ENCODE measurements at places on chromosomes 12 and 14.

- no peak for DNase-seq
Observed at GRCh38 chr12:43102546-43103264, 449.3 kb downstream of the ADAMTS20 start.

- DNase-seq = no peak
Observed at GRCh38 chr12:82746668-82747067, 60.0 kb downstream of the TMTC2 start.

DNA sequence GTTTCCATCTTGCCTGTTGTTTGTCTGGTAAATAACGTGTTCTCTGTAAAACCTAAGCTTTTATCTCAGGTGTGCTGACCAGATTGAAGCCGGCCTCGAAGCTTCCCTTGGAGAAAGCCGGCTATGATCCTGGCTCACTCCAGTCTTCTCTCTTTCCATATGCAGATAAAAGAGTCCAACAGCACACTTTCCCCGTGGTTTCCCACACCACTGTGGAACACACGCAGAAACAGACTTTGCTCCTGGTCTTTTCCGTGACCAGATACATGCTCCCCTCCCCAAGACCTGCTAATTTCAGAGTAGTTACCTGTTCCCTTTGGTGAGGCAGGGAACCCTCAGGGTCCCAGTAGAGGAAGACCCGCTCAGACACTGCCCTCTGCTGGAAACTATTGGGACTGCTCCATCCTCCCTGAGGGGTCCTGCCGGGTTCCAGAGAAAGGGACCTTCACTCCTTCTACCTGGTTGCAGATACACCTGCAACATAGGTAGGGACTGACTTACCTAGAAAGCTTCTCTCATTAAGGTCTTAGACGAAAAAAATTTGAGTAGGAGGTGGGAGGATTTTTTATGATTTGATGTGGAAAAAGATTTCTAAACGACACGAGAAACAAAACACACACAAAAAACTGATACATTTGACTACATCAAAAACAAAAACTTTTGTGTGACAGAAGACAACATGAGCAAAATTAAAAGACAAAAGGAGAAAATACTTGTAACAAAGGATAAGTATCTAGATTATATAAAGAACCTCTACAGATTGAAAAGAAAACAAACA lies 415.4 kb upstream of the CCDC196 start:
- DNase-seq = peak; percentile 42

DNA sequence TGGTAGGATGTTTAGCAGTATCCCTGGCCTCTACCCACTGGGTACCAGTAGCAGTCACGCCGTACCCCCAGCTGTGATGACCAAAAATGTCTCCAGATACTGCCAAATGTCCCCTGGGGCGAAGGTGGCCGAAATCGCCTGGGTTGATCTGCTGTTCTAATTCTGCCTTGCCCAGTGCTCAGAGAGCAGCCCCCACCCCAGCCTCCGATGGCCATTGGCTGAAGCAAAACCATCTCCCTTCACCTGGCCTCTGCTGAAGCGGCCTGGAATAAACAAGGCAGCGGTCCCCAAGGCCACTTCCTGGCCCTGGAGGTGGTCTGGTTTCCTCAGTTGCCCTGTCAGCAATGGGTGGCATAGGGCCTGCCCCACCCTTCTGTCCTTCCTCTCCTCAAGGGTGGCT lies 298.4 kb downstream of the CACNA1C start:
- DNase-seq = no peak

GRCh38 chr12:76142305-76142704 lies 57.8 kb upstream of the NAP1L1 start:
- no peak for DNase-seq

DNA sequence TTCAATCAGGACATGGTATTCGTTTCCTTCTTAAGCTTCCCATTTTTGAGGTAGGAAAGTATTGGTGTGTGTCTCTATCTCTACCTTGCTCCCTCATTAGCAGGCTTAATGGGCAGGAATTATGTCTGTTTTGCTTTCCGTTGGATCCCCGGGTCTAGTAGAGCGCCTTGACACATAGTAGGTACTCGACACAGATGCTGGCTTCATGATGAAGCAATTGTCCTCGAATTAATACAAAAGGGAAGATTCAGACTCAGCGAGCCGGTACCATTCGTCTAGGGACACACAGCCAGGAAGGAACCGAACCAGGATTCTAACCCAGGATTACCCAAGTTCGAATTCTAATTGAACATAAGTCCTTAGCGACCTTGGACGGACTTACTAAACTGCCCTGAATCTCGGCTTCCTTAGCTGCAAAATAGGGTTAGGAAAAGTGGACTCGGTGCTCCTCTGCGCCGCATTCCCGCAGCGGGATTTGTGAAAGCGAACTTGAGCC lies 496 bp upstream of the ISCU start:
- no peak for DNase-seq

- DNase-seq = no peak
Observed at GRCh38 chr12:63480186-63480585, 188.1 kb downstream of the DPY19L2 start.

DNA sequence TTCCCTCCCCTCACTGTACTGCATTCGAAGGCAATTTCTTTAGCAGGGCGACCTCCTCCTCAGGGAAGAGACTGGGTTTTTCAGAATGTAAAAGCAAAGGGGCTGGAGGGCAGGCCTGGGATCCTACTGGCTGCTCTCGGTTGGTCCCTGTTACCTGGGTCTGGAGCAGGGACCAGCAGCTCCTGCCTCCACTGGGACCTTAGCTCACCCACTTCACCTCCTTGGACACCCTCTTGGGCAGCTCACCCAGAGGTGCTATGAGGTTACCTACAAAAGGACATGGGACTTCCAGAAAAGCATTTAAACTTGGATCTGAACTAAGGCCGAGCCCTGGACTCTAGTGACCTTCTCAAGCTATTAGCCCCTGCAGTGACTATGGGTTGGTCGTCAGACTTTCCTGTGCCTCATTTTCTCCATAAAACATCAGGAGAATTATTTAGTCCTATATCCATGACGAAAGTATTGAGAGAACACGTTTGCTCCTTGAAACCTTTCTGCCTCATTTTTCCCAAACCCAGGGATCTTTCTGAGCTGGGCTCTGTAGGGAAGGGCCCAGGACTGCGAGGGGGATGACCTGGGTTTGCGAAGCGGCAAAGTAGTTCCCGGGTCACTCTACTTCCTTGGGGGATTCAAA lies 65.0 kb downstream of the FBXL14 start:
- no peak for DNase-seq

GRCh38 chr12:100579844-100580243 lies 6.4 kb downstream of the GAS2L3 start:
- DNase-seq = no peak

DNA sequence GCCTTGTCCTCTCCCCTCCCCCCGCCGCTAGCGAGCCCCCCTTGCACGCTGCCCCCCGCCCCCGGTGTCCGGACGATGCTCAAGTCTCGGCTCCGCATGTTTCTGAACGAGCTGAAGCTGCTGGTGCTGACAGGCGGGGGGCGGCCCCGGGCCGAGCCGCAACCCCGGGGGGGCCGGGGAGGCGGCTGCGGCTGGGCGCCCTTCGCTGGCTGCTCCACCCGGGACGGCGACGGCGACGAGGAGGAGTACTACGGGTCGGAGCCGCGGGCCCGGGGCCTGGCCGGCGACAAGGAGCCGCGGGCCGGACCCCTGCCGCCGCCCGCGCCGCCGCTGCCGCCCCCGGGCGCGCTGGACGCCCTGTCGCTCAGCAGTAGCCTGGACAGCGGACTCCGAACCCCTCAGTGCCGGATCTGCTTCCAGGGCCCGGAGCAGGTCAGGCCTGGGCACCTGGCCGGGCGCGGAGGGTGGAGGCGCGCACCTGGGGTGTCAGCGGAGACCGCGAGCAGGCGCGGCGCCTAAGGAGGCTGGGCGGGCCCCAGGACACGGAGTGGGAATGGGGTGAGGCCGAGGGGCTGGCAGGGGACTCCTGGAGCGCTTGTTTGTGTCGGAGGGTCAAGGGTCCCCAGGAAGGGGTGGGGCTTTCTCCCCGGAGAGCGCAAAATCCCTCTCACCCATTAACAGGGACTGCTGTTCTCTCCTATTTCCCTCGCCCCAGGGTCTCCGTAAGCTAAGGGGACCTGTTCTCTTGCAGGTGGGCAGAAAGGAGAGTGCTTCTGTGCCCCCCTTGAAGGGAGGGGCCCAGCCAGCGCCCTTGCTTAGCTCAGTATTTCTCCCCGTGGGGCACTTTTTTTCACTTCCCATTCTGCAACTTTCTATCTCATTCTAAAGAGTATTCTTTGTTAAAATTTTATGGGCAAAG lies 810 bp downstream of the MARCHF9 start:
- DNase-seq = no peak

DNA sequence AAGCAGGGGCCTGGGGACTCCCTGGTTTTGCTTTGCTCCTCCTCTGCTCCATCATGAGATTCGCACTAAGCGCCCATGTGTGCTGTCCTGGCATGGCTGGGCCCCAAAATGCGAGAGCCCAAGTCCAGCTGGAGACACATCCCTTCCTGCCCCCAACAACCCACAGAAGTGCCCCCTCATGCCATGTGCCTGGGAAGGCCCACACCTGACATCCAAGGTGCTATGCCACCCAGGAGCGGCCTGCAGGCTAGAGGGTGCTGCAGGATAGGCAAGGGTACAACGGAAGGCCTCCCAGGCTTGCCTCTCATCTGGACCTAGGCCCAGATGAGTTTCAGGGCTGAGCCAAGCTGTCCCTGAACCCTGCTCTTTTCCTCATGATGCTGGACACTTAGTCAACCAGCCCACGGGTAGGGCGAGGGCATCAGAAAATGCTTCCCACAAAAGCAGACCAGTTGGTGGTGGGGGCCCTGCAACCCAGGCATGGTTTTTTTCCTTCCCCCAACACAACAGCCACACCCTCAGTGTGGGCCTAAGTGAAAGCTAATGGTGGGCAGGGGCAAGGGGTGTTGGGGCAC lies 13.2 kb upstream of the KRT80 start:
- DNase-seq = no peak

DNA sequence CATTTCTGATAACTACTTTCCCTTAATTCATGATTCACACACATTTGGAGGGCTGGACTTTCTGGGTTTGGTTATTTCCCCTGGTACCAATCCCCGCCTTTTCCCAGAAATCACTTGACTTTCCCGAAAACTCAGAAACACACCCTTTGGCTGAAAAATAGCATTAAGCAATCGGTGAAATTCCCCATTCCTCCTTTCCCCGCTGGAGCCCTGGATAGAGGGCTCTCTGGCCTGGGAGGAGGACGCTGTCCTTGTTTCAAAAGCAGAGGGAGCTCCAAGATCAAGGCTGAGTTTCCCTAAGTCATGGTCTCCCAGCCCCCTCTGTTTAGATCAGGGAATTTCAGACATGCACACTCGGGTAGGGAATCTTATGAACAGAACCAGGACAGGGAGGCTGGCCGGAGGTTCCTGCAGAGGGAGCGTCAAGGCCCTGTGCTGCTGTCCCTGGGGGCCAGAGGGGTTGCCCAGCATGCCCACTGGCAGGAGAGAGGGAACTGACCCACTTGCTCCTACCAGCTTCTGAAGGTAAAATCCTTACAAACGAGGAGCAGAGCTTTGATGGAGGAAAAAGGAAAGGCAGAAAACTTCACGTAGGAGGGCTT lies at the start of gene C1S:
TSS of gene C1S (plus strand) at position 366 of the 602 bp plus-strand sequence. CDS start 1,195 bp downstream, outside the sequence.
- peak; percentile 99 for DNase-seq

DNA sequence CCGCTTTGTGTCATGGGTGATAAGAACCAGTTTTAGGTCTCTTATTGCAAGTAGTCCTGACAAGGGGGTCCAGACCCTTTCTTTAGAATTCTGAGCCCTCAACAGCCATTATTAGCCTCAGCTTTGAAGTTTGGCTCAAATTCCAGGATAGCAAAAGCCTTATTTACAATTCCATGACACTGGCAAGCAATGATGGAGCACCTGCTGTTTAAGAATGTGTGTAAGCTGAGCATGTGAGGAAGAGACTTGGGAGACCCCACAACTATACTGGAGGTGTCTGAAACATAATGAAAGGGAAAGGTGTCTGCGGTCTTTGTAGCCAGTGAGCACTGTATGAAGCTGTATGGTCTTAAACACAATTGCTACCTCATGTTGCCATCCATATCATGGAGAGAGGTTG lies 119.8 kb downstream of the TBX5 start:
- no peak for DNase-seq

GRCh38 chr12:84986586-84986985 lies 49.5 kb downstream of the TSPAN19 start:
- DNase-seq = no peak

GRCh38 chr12:54053003-54053750 lies 458 bp upstream of the HOXC4 start:
- no peak for DNase-seq

DNA sequence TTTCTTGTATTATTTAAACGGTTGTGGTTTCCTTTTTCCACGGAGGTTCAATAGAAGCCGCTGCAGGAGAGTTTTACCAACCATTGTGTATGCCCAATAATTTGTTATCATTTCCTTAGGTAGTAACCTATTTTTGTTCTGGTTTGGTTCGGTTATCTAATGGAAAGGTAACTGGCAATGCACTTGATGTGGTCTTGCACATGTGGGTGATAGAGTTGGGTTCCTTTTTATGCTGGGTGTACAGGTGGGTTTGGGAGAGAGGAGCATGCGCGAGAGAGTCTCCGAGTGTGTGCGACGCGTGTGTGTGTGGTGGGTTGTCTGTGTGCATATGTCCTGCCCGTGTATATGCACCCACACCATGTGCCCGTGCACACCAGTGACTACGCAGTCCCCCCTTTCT lies 102.7 kb upstream of the FKBP4 start:
- no peak for DNase-seq

- DNase-seq = no peak
Observed at GRCh38 chr14:106826833-106827369, 1300.5 kb downstream of the TMEM121 start.

DNA sequence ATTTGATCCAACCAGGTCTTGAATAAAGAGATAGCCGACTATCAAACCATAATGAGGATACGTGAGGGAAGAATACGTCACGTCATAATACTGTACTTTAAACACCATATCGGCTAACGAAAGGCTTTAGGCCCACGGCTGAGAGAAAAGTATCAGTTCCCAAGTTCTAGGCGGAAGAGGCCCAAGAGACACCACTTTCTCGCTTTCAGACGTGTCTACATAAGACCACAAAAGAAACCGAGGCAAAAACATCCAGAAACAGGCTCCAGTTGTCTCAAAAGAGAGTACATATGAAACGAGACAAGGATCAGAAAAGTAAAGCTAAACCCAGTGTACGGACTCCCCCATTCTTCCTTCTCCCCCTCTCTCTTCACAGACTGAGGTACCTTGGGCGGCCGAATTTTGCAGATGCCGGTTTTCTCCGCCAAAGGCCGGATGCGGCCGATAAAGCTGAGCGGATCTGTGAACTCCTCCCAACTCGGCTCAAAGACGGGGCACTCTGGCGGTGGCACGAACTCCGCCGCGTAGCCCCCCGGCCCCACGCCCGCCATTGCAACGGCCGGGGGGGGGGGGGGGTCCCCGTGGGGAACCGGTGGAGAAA lies 479 bp downstream of the KDM5A start:
- peak; percentile 3 for DNase-seq

DNA sequence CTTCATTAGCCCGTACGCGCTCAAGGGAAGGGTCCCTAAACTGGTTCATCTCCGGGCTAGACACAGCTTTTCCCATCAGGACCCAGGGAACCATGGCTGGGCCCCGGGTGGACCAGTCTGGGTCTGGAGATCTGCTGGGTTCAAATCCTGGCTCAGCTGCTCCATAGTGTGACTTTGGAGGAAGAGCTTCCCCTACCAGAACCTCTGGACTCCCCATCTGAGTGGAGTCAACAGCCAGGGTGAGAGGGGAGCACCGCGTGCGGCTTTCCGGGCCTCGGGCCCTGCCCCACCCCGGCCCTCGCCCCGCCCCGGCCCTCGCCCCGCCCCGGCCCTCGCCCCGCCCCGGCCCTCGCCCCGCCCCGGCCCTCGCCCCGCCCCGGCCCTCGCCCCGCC lies 41.2 kb downstream of the BEGAIN start:
- peak; percentile 79 for DNase-seq

- no peak for DNase-seq
Observed at GRCh38 chr12:25194214-25194613, 746 bp downstream of the DNAI7 start.
